ENCODE measurements at places on chromosomes 4 and X.
A peak's percentile ranks its signal among the peaks of the same experiment; 100 is the strongest.

- no peak for DNase-seq
Observed at GRCh38 chr4:33940281-33940680, 2304.0 kb downstream of the ARAP2 start.

DNA sequence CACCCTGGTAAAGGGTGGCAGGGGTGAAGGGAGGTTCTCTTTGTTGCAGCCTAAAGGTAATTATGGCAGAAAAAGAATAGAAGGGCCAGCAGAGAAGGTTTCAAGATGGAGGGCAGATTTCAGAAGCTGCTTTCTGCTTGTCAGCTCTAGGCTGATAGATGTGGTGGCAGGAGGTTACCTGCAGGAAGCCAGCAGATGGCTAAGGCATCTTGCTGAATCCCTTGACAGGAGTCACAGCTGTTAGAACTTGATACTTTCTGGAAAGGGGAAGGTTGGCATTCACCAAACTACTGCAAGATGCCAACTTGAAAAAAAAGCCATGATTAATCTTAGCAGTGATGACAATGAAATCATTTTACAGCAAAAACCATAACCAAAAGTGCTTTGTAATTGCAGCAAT is 69.5 kb upstream of the CBLL2 start:
- no peak for DNase-seq

DNA sequence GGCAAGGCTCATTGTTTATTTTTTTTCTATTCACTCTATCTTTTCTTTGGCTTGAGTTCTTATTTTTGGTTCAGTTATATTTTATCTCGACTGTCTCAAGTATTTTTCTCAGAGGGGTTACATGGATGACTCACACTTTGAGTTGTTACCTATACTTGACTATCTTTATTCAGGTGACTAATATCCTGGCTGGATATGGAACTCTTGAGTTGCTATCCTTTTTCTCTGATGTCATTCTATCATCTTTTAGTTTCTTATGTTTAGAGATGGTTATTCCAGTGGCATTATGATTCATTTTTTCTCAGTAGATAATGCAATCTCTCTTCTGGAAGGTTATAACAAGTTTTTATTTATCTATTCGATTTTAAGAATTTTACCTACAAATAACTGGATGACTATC is 117.9 kb downstream of the COX18 start:
- no peak for DNase-seq

- no peak for DNase-seq
Observed at GRCh38 chrX:77925764-77926163, 15.3 kb downstream of the ATP7A start.

GRCh38 chr4:15917297-15917696 is 21.2 kb downstream of the FGFBP1 start:
- DNase-seq: no peak

DNA sequence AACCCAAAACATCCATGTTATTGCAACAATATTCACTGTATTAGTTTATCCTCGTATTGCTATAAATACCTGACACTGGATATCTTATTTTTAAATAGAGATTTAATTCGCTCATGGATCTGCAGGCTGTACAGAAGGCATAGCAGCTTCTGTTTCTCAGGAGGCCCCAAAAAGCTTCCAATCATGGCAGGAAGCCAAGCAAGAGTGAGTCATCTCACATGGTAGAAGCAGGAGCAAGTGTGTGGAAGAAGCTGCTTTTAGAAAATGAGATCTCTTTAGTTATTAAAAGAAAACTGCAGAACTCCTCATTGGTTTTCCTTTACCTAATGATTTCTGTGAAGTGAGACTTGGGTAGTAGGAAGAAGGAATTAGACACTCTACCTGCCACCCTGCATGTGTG is 16.4 kb downstream of the ZNF732 start:
- no peak for DNase-seq

DNA sequence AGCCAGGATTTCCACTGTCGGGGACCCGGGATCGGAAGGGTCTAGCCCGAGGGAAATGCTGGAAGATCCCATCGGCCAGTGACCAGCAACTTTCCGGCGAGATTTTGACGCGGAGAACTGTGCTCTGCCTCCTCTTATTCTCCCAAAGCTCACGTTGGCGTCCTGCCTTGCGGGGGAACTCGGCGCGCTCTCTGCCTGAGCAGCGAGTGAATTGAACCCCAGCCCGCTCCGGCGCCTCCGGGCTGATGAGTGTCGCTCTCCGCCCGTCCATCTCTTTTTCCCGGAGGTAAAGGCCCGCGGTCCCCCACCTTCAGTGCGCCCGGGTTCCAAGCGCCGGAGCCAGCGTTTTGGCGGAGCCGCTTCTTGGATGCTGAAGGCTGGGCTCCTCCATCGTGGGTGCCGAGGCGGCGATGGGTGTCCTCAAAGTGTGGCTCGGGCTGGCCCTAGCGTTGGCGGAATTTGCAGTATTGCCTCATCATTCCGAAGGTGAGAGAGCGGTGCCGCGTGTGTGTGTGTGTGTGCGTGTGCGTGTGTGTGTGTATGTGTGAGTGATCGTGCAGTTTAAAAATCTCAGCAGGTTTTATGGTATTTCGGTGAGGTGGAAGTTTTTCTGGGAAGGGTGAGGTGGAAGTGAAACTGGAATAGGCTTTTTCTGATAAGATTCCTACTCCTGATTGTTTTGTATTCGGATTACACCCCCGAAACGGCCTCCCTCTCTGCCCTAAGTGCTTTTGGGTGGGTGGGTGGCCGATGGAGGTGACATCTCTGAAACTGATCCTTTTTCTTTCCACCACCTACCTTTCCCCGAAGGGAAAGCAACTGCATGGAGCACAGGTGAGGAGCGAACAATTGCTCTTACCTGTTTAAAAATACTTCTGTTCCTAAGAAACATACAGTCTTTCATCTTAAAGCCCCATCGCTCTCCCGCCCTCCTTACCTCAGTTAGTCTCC is 752 bp downstream of the FRAS1 start:
- DNase-seq: peak; percentile 0

DNA sequence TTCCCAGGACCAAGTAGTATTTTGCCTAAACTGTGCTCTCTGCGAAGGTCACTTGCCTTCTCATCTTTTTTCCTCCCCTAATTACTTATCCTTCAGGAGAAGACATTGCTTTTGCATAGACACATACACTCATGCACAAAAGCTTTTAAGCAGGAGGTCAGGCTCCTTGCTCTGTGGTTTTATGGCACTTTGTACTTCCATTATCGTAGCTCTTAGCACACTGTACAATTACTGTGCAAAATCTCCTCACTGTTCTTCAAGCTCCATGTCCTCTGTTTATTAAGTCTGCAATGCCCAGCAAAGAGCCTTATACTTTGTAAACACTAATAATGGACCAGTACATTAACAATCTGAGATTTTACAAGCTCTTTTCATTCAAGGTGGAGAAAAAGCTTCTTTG is 188.4 kb upstream of the GNPDA2 start:
- DNase-seq: no peak

GRCh38 chr4:170005472-170005871 is 20.7 kb downstream of the MFAP3L start:
- no peak for DNase-seq

DNA sequence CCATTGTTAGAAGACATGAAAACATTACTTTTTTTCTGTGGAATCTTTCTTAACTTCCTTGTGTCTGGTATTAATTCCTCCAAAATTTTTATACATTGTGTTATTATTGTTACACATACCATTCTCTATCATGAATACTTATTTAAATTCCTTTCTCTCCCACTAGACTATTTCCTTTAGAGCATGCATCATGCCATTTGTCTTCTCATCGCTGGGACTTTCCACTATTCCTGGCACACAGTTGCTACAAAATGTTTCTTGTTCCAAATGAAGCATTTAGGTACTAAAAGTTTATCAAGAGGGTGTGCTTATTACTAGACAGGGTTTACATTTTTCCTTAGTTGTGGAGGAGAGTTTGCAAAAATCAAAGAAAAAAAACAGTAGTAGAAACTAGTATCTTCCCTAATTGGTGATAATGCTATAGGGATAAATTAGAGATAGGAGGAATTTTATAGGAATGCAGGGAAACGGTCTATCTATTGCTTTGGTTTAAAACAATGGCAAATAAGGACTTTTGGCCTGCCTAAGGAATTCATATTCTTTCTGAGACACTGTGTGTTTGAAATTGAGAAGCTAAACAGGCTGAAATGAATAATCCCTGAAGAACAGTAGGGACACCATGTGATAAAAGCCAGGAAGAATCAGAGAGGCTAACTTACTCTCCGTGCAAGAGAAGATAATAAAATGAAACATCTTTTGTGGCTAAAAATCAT is 187.5 kb upstream of the TBC1D9 start:
- no peak for DNase-seq

DNA sequence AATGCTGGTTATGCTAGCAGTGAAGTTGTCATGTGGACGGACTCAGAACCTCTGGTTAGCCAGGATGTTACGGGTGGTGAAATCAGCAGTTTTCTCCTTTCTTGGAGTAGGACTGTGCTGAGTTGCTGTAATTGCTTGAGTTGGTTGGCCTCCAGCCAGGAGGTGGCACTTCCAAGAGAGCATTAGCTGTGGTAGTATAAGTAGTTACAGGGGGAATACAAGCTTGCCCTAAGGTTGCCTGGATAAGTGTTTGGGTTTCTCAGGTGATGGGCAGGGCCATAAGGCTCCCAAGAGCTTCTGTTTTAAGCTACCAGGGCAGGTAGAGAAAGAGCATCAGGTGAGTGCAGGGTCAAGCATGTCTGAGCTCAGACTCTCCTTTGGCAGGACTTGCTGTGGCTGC is 103.0 kb downstream of the ZNF518B start:
- no peak for DNase-seq

GRCh38 chrX:14220386-14220944 is 190.8 kb upstream of the GEMIN8 start:
- no peak for DNase-seq

- DNase-seq: peak; percentile 59
Observed at GRCh38 chrX:119729408-119730201, 28.8 kb upstream of the SOWAHD start.

GRCh38 chr4:147928400-147928799 is 196.5 kb downstream of the ARHGAP10 start:
- DNase-seq: no peak

DNA sequence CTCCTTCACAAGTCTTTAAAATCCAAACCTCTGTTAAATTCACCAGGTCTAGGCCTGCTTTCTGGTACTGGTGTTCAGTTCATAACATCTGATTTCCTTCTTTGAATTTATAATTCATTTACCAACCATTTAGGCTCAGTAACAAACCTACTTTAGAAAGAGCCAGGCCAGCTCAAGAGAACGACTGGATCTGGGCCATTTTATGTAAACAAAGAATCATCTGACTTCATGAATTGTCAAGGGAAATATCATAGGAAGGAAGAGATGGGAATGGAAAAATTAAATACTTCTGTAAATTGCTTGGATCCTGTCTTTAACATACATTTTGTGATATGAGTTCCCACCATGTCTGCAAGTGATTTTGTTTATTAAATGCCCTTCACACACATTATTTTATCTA is 36.5 kb downstream of the DCHS2 start:
- DNase-seq: no peak

DNA sequence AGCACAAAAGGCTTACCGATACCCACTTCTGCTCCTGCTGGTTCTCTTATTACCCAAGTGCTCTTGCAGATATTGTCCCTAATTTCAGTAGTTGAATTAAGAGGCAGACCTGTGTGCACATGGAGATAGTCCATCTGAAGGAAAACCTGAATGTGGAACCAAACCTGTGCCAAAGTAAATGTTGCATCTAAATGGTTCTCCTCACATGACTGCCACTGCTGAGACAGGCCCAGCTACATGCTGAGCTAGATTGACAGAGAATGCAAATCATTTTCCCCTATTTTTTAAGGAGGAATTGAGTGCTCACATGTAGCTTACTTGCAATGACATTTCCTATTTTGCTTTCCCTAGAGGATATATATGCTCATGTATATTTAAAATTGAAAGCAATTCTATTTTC is 609.1 kb upstream of the TECRL start:
- no peak for DNase-seq

GRCh38 chr4:1993169-1993516 is 15.6 kb downstream of the NELFA start:
- DNase-seq: no peak

DNA sequence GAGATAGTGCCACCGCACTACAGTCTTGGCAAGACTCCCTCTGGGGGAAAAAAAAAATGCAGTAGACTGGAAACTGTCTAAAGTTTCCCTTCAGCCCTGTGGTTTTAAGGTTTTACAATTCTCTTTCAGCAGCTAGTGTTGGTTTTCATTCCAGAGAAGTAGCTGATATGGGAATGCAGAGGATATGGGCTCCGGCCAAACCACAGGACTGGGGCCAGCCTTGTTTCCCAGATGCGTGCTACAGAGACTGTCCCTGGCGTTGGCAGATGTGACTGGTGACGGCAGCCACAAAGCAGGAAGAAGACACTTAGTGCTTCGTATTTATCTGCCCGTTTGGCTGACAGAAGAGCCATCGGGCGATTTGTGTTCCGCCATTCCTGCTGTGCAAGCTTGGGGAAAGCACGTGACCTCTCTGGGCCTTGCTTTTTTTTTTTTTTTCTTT is 43.2 kb downstream of the ZBTB49 start:
- no peak for DNase-seq

DNA sequence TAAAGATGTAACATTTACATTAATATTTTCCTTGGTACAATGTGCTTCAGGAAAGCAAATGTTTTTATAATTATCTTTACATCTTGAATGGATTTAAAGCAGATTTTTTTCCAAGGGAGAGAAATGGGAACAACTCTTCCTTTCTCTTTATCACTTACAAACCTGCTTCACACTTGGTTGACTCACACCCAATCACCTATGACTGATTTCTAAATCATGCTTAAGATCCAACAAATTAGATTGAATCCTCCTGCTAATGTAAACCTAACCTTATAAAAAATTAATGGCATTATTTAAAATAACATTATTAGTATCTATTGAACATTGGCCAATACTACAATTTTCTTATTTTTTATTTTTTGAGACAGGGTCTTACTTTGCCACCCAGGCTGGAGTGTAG is 127.1 kb downstream of the INPP4B start:
- DNase-seq: no peak

- DNase-seq: no peak
Observed at GRCh38 chr4:136741468-136741867, 790.8 kb downstream of the PCDH18 start.

GRCh38 chr4:4960574-4960973 is 58.7 kb downstream of the CYTL1 start:
- DNase-seq: no peak

DNA sequence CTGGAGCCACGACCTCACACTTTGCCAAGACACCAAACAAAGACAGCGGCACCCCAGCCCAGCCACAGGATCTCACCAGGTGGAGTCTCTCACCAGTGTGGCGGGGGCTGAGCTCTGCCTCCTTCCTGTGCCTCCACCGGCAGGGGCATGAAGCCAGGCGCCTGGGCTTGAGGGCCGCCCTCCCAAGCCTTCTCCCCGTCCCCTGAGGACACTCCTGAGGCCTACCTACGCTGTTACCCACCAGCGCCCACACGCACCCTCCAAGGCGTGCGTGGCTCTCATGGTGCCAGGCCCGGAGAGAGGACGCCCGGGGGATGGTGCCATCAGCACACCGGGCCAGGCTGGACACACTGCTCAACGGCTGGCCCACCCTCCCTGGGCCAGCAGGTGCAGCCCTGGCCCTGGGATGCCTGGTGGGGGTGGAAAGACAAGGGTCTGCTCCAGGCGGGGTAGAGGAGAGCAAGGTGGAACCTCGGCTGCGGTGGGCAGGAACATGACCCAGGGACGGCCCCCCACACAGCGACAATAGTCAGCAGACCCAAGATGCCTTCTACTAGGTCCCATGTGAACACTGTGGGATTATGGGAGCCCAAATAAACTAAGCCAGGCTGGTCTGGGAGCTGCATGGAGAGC is 22.1 kb downstream of the NELFA start:
- DNase-seq: no peak

All from activated naive CD4-positive, alpha-beta T cell (primary cell).